ENCODE measurements at places on chromosomes 11 and 22.

GRCh38 chr11:2256951-2257700 is 13.3 kb downstream of the ASCL2 start:
- no peak for DNase-seq

DNA sequence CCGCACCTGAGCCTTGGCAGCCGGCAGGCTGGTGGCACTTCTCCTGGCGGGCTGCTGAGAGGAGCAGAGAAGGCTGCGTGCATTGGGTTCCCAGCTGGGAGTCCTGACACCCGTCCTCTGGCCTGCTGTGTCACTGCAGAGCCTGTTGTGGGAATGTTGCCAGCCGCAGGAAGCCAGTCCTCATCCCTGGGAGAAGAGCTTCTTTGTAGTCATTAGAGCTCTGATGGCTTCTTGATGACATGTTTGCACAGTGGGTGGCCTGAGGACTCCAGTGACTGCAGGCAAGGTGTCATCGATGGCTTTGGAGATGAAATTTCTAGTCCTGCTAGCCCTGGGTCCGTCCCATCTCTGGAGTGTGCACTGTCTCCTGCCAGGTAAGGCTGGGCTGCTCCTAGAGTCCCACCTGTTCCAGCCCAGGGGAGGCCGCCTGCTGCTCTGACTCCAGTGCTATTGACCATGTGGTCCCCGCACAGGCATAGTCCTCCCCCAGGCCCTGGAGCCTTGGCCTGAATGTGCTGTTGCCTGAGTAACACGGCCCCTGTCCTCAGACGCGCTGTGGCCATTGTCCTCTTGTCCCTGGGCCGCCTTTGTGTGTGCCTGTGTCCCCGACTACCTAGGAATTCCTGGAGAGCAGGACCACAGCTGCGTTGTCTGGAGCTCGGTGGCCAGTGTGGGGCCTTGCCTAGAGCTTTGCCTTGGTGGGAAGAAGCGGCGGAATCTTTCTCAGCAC is 129.2 kb downstream of the CACNA1I start:
- no peak for DNase-seq

DNA sequence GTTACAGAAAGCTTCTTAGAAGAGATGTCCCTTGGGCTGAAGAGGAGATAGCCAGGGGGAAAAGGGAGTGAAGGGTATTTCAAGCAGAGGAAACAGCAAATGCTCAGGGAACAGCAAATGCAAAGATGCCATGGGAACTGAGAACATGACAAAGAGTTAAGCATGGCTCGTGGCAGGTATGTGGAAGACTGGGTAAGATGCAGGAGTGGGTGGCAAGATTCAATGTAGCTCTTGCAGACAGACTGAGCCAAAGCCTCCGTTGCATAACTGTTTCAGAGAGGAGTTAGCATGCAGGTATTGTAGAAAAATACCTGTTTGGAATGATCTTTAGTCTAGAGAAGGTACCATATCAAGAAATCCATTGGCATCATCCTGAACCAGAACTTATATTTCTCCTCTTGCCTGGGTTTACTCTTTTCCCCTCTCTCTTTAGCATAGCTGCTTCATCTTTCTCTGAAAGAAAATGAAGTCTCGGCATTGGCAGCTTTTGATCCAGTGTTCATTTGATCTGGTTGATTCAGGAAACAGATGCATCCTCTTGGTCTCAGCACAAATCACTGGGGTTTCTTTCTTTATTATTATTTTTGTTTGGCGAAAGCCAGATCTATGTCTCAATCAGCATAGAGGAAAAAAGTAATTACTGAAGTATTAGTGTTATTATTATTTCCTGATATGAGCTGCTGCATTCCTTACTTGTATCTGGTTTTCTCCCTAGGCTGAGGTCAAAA is 41.7 kb upstream of the NUP160 start:
- DNase-seq = no peak

- DNase-seq = no peak
These were observed 12.4 kb upstream of the SCARF2 start for GRCh38 chr22:20449819-20450550.

GRCh38 chr11:95372097-95372656 is 141.2 kb upstream of the SESN3 start:
- DNase-seq = no peak

- peak; percentile 7 for DNase-seq
These were observed 179.9 kb upstream of the C11orf87 start for GRCh38 chr11:109241988-109242536.

DNA sequence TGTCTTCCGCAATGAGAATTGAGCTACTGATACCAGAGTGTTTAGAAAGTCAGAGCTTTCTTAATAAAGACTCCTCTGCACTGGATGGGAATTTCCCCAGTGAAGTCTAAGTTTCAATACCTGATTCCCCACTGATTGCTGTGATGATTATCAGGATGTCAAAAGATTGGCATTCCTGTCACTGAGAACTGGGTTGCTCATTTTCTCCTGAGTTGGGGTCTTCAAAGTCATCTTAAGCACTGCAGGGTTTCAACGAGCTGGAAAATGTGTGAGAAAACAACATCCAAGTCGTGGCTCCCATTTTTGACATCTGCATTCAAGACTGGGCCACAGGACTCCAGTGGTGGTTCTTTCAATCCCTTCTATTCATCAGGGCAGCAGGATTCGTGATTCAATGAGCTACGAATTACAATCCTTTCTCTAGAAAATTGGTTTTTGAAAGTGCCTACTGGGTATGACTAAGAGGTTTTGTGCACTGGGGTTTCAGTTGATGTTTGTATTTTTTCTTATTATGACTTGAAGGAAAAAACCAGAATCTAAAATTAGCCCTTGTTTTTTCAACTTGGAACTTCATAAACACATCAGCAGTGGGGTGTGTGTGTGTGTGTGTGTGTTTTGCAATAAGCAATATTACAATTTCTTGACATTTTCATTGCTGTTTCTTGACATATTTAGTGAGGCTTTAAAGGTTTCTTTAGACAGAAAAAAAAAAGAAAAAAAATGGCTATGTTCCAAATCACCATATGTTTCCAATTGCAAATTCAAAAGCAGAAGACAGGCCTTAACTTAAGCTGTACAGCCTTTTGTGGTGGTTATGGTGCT is 233.0 kb downstream of the FAM76B start:
- peak; percentile 96 for DNase-seq

DNA sequence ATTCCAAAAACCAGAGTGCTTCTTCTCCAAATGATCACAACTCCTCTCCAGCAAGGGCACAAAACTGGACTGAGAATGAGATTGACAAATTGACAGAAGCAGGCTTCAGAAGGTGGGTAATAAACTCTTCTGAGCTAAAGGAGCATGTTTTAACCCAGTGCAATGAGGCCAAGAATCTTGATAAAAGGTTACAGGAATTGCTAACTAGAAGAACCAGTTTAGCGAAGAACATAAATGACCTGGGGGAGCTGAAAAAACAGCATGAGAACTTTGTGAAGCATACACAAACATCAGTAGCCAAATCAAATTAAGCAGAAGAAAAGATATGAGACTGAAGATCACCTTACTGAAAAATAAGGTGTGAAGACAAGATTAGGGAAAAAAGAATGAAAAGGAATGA is 15.5 kb downstream of the OR52M1 start:
- no peak for DNase-seq

All from AG10803 (cell line).